CD4-positive, alpha-beta T cell (primary cell): ENCODE measurements at places on chromosomes 6 and 20.

DNA sequence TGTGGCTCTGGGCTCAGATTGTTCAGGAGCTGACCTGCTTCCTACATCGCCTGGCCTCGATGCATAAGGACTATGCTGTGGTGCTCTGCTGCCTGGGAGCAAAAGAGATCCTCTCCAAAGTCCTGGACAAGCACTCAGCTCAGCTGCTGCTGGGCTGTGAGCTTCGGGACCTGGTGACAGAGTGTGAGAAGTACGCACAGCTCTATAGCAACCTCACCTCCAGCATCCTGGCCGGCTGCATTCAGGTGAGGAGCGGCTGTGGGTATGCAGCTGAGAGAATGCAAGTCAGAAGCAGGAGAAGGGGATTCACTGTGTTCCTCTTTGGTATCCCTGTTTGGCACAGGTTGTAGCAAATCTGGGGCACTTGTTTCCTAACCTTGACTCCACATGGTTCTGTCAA, 17.9 kb downstream of the CUL9 start:
- DNase-seq: no peak
- H3K4me1 ChIP-seq: no peaks in the 10 kb centered on the region
- peaks cover 74% of the 10 kb centered on the region for H3K36me3 ChIP-seq
- no peaks in the 10 kb centered on the region for H3K27me3 ChIP-seq
- no peak overlapping the region for H3K27ac ChIP-seq
- no peak overlapping the region for H3K4me3 ChIP-seq

DNA sequence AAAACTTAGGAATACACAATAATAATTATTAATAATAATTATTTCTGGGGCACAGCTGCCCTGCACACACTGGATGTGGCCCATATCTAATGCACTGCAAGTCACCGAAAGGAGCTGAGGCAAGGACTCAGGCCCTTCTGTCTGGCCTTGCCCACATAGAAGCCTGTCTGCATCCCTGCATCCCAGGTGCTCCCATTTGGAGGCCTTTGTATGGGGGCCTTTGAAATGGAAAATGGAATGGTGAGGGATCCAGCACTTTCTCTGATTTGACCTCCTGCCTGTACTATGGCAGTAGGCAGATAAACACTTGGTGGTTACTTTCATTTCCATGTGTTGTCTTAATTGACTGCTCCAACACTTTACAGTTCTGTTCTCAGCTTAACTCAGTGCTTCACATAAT, 75.7 kb upstream of the PTCHD4 start:
- DNase-seq: no peak
- H3K27me3 ChIP-seq: no peaks in the 10 kb centered on the region
- H3K4me3 ChIP-seq: no peak overlapping the region
- H3K4me1 ChIP-seq: no peaks in the 10 kb centered on the region
- no peaks in the 10 kb centered on the region for H3K36me3 ChIP-seq

- H3K27ac ChIP-seq: no peak overlapping the region
- H3K36me3 ChIP-seq: no peaks in the 10 kb centered on the region
- peaks cover 8% of the 10 kb centered on the region for H3K4me1 ChIP-seq
- no peak overlapping the region for H3K4me3 ChIP-seq
Observed at GRCh38 chr6:168615837-168616236, 174.9 kb downstream of the SMOC2 start.

- peaks cover 3% of the 10 kb centered on the region for H3K4me1 ChIP-seq
- DNase-seq: no peak
- no peak overlapping the region for H3K27ac ChIP-seq
- H3K27me3 ChIP-seq: no peaks in the 10 kb centered on the region
- H3K36me3 ChIP-seq: peaks cover 62% of the 10 kb centered on the region
Observed at GRCh38 chr20:38055294-38055693, 21.7 kb downstream of the RPRD1B start.

DNA sequence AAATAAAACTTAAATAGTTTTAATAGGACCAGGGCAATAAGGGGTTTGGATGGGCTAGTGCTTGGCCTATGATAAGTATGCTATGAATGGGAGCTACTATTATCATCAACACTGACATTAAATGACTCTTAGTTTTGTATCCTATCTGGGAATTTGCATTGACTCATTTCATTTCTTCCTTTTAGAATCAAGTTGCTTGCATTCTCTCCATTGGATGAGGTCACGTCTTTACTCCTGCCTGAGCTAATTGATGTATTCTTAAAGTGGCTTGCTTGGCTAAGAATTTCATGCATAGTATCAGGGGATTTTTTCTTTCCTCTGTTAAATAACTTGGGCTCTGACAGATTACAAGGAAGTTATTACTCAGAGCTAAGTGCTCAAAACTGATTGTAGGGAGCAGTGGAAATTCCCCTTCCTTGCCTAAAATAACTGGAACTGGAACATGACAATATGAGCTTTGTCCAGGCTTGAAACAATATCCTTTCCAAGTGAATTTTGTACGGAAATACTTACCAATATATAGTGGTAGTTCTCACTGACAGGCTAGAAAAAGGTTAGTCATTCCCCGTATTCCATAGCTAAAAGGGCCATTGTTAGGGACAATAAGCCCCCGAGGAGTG, 169.9 kb downstream of the BCAS1 start:
- no peak for DNase-seq
- no peaks in the 10 kb centered on the region for H3K36me3 ChIP-seq
- H3K4me1 ChIP-seq: peaks cover 15% of the 10 kb centered on the region
- H3K27ac ChIP-seq: no peak overlapping the region
- no peak overlapping the region for H3K4me3 ChIP-seq
